Kasumi-1 (cell line): ENCODE measurements at places on chromosomes 7 and 10.
A peak's percentile ranks its signal among the peaks of the same experiment; 100 is the strongest.

DNA sequence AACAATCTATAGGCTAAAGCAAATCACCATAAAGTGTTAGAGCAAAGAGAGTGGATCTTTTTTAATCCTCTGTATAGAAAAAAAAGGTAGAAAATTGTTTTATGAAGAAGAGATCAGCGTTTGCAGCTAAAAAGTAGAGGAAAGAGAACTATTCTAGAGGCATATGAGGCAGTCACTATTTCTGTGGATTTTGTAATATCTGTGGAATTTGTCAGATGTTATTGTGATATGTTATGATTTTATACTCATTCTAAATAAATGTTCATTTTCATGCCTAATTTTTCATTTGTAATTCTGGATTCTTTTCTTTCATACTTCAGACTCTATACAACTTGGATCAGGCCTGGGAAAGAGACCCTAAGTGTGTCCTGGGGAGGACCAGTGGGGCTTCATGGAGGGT, 295.0 kb upstream of the LYZL1 start:
- no peak for DNase-seq

- no peak for DNase-seq
Measured at GRCh38 chr10:876438-876837, 55.1 kb downstream of the LARP4B start.

DNA sequence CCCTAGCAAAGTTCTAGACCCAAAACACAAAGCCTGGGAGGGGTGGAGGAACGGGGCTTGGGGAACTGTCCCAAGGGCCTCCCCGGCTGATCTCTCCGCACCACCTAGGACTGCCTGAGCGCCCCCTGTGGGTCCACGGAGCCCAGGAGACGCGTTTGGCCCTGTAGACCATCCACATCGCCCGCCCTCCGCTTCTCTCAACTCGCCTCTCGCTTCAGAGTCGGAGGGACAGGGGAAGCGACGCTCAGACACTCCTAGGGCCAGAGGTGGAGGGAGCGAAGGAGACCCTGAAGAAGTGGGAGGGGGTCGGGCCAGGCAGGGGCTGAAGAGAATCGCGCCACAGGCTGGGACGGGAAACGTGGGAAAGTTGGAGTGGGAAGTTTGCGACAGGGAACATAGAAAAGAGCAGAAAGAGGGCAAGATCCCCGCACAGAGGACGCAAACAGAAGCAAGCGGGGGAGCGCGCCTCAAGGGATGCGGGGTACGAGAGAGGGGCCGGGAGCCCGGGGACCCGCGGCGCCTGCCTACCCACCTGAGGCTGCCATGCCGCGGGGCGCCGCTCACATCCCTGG, 378 bp downstream of the PIK3AP1 start:
- peak; percentile 95 for DNase-seq

DNA sequence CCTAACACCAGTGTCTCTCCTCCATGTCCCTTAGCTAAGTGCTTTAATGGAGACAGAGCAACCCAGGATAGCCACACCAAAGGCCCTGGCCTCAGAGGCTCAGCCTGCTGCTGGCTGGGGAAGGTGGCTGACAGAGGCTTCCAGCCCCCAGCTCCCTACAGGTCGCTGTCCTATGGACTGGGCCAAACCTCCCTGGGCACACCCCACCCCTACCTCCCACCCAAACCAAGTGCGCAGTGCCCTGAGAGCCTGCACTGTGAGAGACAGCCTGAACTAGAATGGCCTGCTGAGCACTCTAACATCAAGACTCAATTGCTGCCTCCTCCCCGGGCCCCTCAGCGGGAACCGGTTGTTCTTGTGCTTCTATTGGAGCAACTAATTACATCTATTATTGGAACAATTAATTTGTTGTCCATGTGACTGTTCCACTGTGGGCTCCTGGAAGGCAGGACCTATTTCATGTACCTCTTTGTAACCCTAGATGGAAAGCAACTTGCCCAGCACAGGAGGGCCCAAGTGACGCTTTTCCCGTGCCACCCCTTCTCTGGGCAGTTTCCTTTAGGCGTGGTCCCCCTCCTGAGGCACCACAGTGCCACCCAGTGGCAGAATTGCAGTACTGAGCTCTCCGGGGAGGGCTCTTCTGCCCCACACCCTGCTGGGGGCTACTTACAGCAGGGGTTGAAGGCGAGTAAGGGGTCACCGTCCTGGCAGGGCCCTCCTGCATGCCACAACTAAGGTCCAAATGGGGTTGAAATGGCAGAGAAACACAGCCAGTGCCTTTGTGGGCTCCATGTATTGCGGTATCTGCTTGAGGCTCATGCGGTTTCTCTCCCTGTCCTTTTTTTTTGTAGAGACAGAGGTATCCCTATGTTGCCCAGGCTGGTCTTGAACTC, 63.7 kb upstream of the WAPL start:
- peak; percentile 86 for DNase-seq

- DNase-seq: no peak
Measured at GRCh38 chr7:53541475-53541874, 506.0 kb downstream of the POM121L12 start.

DNA sequence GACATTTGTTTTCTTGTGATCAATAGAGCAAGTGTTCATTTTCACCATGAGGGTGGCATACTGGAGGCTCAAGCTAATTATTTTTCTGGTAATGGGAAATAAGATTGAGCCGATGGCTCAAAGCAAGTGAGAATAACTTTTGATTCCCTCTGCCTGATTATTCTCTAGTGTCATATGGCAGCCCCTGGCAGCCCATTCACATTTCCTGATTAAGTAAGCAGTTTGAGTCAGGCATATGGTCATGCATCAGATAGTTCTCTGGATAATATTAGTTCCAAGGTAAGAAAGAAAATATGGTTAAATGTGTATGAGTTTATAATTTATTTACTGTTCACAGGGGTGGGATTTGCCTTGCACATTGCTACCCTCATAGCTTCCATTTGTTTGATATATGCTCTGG, 109.2 kb downstream of the DYNC1I1 start:
- DNase-seq: no peak

GRCh38 chr10:5977471-5978229, at the start of gene IL15RA:
TSS of gene IL15RA (minus strand) at chr10:5977543. CDS start at chr10:5977492, 51 bp downstream.
- peak; percentile 77 for DNase-seq
